Stimulated activated CD8-positive, alpha-beta memory T cell treated with anti-CD3 and anti-CD28 coated beads, Interleukin-4, amount 100 ng/mL, for 4 hours (primary cell): ENCODE measurements at places on chromosomes 16 and 17.

- peak; percentile 58 for DNase-seq
Measured at GRCh38 chr16:57042157-57043111, 49.9 kb upstream of the CPNE2 start.

GRCh38 chr16:54309341-54309740 lies 22.8 kb upstream of the IRX3 start:
- DNase-seq = no peak

DNA sequence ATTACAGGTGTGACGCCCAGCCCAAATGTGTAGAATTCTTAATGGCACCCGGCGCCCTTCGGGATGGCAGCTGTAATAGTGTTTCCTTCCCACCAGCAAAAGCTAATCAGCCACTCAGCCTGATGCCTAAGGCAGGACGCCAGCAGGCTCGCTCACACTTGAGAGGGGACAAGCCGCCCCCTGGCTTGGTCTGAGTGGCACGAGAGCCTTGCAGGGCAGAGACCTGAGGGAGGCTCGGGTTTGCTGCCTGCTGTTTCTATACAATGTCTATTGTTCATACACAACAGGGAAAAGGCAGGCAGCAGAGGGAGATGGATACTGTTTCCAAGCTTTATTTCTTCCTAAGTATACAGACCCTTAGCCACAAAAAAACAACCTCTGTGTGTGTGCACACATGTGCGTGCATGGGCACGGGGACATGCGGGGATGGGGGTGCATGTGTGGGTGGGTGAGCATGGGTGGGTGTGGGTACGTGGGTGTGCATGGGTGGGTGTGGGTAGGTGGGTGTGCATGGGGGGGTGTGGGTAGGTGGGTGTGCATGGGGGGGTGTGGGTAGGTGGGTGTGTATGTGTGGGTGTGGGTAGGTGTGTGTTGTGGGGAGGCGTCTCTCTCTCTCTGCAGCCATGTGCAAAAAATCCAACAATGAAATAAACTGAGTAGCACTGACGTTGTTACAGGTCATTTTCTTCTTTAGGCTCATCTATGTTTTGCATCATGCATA lies 10.0 kb downstream of the SLC38A8 start:
- DNase-seq = no peak

DNA sequence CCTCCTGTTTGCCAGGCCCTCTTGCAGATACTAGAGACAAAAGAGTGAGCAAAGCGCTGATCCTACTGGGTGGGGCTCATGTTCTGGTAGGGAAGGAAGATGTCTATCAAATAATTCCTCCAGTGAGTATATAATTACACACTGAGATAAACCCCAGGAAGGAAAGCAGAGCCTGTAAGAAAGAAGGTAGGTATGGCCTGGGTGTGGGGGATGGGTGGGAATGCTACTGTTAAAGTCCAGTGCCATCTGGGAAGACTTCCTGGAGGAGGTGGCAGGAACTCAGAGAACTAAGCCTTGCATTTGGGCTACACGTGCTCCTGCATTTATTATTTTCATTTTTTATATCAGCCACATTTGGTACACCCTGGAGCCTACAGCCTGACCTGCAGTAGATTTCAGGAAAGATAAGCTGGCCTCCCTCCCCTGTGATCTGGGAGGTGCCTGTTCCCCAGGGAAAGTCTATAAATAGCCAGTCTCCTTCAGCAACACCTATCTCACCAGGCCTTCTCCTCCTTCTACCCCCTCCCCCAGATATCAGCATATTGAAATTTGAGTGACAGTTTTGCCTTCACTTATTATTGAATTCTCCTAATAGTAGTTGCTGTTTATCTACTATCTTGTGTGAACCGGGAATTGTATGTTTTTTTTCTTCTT lies 11.5 kb downstream of the ATP2C2 start:
- DNase-seq = no peak

DNA sequence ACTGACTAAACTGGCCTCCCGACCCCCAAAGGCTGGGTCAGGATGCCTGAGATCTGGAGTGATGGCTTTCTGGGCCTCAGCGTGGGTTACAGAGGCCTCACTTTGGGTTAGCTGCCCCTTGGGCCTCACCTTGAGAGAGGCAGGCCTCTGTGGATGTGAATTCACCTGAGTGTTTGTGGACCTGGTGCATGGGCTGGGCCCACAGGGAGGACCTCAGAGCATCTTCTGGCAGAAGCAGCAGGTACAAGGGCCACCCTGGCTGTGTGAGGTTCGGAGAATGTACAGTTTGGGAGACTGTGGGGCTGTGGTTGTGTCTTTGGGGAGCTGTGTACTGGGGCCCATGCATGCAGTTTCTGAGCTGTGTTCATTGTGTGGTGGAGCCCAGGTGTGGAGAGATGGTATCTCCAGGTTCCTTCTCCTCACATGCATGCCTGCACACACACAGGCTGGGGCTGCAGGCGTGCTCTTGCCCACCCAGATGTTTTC lies 18.3 kb downstream of the RARA start:
- DNase-seq = no peak

DNA sequence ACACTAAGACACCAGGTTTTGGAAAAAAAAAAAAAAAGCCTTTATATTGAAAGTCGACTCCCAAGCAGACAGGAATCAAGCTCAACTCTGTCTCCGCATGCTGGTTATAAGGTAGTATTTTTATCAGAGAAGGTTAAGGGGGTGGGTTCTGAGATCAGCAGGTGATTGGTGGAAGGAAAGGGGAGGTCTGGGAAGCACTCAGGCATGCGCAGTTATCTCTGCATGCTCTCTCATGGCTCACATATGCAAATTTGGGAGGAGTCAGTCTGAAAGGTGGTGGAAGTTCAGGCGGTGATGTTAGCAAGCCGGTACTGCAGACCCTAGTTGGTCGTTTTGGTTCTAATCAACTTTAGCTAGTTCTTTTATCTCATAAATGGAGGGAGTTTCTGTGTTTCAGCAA lies 357.6 kb upstream of the C16orf82 start:
- DNase-seq = no peak

GRCh38 chr16:3922241-3922640 lies 41.7 kb upstream of the CREBBP start:
- DNase-seq = no peak

DNA sequence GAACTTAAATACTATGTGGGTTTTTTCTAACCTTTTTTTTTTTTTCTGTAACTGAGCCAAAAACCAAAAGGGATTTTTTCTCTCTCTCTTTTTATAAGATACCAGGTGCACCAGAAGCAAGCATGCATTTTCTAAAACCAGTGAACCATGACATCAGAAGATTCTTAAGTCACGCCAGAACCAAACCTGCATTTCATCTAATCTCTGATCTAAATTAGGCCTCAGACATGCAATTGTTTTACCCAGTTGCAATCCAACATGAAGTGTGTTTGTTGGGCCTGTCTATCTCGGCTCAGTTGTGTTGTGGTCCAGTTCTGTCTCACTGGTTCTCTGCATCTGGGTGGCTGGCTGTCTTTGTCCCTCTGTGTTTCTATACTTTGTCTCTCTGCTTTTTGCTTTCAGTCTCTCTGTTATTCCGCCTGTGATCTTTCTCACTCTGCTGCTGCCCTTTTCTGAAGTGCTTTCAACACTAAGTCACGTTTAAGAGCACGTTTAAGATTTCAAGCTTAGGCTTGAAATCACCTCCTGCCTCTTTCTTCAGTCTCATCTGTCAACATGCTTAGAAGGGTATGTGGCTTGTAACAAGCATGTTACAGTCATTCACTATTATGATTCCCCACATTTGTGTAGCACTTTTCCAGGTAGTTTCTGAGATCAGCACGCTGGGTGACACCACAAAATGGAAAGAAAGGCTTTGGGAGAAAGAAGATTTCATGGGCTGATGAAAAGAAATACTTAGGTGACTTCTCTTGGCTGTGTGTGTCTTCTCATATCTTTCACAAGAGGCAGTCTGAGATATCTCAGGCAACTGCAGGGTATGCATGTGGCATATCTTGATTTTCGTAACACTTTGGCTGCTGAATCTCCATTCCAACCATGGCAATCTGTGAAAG lies 488.9 kb downstream of the SHISA9 start:
- no peak for DNase-seq

DNA sequence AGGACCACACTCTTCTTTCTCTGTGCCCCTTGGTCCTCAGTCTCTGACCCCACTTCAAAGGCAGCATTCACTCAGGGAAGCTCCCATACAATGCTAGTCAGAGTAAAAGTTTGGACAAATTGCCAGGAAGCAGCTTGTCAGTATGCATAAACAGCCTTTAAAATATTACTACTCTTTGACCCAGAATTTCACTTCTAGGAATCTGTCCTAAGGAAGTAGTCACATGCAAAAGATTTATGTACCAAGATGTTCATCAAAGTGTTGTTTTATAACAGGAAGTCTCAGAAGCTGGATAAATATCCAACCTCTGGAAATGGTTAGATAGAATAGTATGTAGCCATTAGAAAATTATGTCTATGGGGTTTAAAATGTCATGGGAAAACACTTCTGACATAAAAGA lies 31.0 kb downstream of the MAPT start:
- no peak for DNase-seq

- DNase-seq = no peak
Measured at GRCh38 chr17:32482568-32483320, 4.0 kb upstream of the CDK5R1 start.

DNA sequence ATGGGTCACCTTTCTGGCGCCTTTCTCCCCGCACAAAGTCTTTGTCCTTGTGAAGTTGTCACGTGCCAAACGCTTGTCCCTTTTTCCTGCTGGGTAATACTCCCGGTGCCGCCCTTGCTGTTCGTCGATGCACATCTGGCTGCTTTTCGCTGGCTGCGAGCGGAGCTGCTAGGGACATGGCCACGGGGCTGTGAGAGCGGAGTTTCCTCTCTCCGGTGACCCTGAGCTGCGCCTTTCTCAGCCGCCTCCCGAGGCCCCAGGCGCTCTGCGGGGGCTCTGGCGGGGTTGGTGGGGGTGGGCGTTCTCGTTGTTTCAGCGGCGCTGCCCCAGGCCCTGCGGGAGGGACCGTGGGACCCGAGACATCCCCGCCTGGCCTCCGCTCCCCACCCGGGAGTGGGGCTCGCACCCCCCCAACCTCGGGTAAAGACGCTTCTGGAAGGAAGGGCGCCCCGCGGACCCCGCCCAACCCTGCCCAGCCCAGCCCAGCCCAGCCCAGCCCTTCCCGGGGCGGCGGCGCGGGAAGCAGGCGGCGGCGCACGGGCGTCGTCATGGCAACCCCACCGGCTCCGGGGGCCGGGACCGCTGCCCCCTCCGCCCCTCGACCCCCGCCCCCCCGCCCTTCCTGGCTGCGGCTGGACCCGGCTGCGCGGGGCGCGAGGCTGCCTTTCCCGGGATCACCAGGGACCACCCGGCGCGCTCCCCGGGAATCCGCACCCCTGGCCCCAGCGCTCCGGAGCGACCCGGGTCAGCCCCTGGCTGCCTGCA lies 12.3 kb downstream of the CHMP6 start:
- DNase-seq = no peak

DNA sequence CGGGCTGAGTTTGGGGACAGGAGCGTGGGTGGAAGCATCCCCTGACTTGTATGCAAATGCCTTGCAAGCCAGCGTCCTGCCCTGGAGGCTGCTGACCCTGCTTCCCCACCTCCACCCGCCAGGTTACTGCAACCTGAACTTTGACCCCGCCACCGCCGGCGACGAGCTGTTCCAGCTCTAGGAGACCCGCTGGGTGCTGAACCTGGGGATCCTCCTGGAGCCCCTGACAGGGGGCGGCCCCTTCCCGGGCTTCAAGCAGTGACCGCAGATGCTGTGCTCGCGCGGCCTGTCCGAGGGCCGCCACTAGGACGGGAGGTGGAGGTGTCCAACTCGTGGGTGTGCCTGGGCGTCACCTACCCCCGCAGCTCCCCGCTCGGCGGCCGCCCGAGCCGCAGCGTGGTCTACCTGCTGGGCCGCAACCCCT lies 10.7 kb upstream of the SLC16A5 start:
- no peak for DNase-seq

- DNase-seq = no peak
Measured at GRCh38 chr17:32443827-32444300, 446 bp upstream of the PSMD11 start.

DNA sequence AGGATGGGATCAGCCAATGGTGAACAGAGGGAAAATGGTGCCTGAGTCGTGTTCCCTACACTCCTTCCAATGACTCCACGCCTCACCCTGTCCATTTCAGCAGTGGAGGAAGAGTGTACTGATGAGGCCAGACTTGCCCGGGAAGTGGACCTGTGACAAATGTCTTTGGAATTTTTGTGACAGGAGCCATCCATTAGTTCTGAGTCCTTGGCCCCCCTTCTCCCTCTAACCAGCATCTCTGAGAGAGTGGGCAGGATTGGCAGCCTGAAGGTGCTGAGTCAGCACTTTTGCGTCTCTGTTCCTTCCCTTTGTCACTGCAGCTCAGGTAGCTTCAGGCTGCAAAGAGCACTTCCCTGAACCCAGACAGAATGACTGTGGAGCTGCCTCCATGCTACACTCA lies 30.8 kb downstream of the BEAN1 start:
- DNase-seq = no peak

DNA sequence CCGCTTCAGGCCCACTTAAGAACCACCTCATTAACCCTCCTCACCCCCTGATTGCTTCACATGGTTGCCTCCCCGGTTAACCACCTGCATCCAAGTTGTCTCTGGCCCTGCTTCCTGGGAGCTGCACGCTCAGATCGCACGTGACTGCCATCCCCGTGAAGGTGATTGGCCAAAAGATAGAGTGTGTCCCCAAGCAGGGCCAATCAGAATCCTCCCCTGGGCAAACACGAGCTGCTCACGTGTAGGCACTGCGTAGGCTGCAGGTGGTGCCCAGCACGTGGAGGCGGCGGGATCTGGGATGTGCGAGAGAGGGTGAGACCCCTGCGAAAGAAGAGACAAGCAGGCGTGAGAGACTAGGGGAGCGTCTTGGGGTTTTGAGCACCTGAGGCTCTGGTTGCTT lies 111.8 kb upstream of the CRHR1 start:
- no peak for DNase-seq

- DNase-seq = no peak
Measured at GRCh38 chr16:52535076-52535475, 11.9 kb downstream of the TOX3 start.

DNA sequence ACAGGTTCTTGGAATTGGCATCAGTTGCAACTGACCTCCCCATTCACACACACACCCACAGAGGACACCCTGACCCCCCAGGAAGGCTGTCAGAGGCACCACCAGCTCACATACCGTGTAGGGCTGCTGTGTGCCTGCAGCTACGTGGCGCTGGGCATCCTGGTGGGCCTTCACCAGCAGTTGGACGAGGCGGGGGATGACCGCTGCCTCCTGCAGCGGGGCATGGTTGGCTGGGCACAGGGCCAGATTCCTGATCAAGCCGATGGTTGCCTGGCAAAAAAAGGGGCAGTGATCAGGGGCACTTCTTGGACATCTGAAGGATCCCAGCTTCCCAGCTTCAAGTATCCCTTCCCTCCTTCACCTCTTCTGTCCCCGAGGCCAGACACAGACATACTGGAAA lies 24.2 kb upstream of the HAP1 start:
- no peak for DNase-seq
